ENCODE measurements at places on chromosomes 16 and 17.

DNA sequence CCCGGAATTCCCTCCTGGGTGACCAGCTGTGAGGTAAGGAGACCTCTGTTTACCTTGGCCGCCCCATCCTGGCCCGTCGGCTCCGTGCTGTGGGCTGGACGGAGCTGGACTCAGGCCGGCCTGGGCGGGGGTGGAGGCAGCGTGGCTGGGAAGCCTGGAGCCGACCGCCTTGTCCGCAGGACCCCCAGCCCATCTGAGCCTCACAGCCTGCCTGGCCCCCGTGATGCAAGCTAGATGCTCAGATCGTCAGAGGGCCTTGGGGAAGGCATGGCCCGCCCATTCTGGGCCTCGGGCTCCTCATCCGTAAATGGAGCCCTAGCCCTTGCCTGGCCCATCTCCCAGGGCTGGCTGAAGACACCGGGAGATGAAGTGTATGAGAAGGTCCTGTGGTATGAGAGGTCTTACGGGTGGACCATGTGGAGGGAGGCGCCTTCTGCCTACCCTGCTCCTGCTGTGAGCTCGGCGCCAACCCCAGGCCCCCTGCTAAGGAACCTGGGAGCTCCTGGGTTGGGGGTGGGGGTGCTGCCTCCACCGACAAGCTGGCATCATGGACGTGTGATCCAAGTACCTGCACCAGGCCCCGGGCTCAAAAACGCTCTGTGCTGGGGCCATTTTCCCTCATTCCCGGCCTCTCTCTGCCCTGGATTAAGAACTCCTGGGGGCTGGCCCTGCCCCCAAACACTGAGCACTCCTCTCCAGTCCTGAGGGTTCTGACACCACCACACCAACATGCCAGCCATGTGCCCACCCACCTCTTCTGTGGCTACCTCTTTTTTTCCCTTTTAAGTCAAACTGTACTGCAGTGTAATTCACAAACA is 5.4 kb upstream of the P2RX1 start:
- peaks cover 24% of the 10 kb centered on the region for H3K36me3 ChIP-seq
- H3K27me3 ChIP-seq, result no peaks in the 10 kb centered on the region
- peak overlapping the region; percentile 84 for H3K27ac ChIP-seq
- no peak for DNase-seq
- no peak overlapping the region for H3K4me3 ChIP-seq

DNA sequence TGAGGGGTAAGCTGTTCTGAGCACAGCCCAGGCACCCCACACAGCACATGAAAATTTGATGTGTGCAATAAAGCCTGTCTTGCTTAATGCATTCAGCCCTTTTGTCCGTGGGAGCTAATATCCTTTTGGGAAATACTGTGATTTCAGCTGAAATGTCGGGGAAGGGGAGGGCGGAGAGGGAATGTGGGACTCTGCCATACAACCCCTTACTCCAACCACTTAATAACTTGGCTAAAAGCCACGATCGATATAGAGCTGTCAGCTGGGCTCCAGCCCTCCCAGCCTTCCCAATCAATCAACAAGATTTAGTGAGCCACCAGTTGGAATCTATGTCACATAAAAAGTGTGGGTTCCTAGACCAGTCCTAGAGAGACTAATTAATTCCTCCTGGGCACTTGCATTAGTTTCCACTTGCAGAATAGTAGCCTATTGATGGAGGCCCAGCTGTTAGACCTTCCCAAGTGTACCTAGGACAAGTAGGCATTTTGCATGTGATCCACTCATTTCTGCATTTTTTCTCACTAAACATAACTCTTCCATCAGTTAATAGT is 82.7 kb upstream of the PIRT start:
- no peaks in the 10 kb centered on the region for H3K4me1 ChIP-seq
- H3K36me3 ChIP-seq, result no peaks in the 10 kb centered on the region
- no peak overlapping the region for H3K27ac ChIP-seq

- H3K27ac ChIP-seq, result no peak overlapping the region
- no peak overlapping the region for H3K4me3 ChIP-seq
- no peaks in the 10 kb centered on the region for H3K4me1 ChIP-seq
Observed at GRCh38 chr17:61000911-61001310, 323.3 kb downstream of the BCAS3 start.

GRCh38 chr17:42386777-42387657 is 1.2 kb downstream of the STAT3 start:
- peaks cover 60% of the 10 kb centered on the region for H3K4me1 ChIP-seq
- no peaks in the 10 kb centered on the region for H3K27me3 ChIP-seq
- DNase-seq, result peak; percentile 28
- H3K4me3 ChIP-seq, result peak overlapping the region; percentile 99
- H3K36me3 ChIP-seq, result peaks cover 33% of the 10 kb centered on the region

DNA sequence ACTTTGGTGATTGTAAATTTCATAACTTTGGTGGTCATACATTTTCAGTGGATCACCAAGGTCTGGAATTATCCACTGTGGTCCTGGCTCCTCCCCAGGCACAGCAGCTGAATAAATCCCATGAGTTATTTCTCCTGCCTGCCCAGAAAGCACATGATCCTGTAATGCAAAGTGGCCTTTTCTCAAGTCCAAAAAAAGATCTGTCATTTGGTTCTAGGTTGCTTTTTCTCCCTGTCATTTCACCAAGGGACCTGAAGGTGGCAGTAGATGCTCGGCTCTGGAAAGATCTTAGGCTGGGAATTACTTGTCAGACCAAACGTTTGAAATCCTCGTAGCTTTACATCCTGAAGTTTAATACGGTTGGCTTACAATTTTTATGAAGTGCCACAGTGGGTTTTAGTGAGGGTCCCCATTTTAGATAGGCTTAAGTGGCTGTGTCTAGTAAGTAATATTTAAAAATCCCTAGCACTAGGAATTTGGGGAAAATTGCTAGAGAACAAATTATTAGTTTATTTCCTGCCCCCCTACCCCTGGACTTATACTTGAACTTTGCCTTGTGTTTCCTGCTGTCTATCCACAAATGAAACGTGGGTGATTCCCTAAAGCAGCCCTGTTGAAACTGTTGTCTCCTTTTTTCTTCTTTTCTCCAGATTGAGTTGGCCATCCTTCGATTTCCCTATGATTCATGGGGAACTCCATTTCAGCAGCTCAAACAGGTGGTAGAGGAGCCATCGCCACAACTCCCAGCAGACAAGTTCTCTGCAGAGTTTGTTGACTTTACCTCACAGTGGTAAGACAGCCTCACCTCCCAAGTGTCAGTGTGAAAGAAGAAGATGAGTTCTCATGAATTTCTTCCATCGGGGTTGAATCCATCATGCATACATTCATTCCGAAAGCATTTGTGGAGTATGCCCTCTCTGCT is 111.7 kb downstream of the MAP2K6 start:
- no peak overlapping the region for H3K4me3 ChIP-seq
- DNase-seq, result no peak
- no peaks in the 10 kb centered on the region for H3K4me1 ChIP-seq
- no peaks in the 10 kb centered on the region for H3K27me3 ChIP-seq
- no peak overlapping the region for H3K27ac ChIP-seq

GRCh38 chr16:62256406-62256805 is 220.2 kb upstream of the CDH8 start:
- H3K27ac ChIP-seq, result no peak overlapping the region
- H3K27me3 ChIP-seq, result no peaks in the 10 kb centered on the region
- no peaks in the 10 kb centered on the region for H3K36me3 ChIP-seq
- no peak overlapping the region for H3K4me3 ChIP-seq
- no peak for DNase-seq

GRCh38 chr16:85537795-85538401 is 75.2 kb upstream of the GSE1 start:
- peaks cover 2% of the 10 kb centered on the region for H3K4me1 ChIP-seq
- no peaks in the 10 kb centered on the region for H3K27me3 ChIP-seq
- DNase-seq, result no peak
